GM12878 (cell line): ENCODE measurements at places on chromosomes 4 and X. TPM values are rescaled to one million over a fixed set of nuclear protein-coding genes. Genes with fewer than 3 reads are reported as not detected.

GRCh38 chrX:99933865-99934264, 476.2 kb downstream of the PCDH19 start:
- no peaks in the 10 kb centered on the region for H3K27me3 ChIP-seq
- H3K27ac ChIP-seq, result no peak overlapping the region
- no peak for DNase-seq

Gene ATP2B3
- total RNA-seq, result not detected in 2 replicates

GRCh38 chrX:34866646-34867045, 76.0 kb upstream of the FAM47B start:
- no peaks in the 10 kb centered on the region for H3K27me3 ChIP-seq
- H3K4me1 ChIP-seq, result no peaks in the 10 kb centered on the region
- DNase-seq, result no peak
- H3K27ac ChIP-seq, result no peak overlapping the region
- no peaks in the 10 kb centered on the region for H3K36me3 ChIP-seq

- no peak for DNase-seq
- no peak overlapping the region for H3K27ac ChIP-seq
- H3K27me3 ChIP-seq, result no peaks in the 10 kb centered on the region
- no peaks in the 10 kb centered on the region for H3K36me3 ChIP-seq
- no peaks in the 10 kb centered on the region for H3K4me1 ChIP-seq
Observed at GRCh38 chrX:31258166-31258565, 186.3 kb upstream of the FTHL17 start.

- no peaks in the 10 kb centered on the region; the same call in 1 of the 2 replicates for H3K27me3 ChIP-seq
- DNase-seq, result no peak
- no peaks in the 10 kb centered on the region for H3K4me1 ChIP-seq
- no peak overlapping the region for H3K27ac ChIP-seq
- H3K4me3 ChIP-seq, result no peak overlapping the region
Observed at GRCh38 chrX:39752815-39753214, 344.9 kb downstream of the BCOR start.

Gene OPN1MW2
- not detected in 2 replicates for total RNA-seq

Gene GDPD2
- total RNA-seq, result not detected in 2 replicates

GRCh38 chrX:85828771-85829170, 218.6 kb downstream of the CHM start:
- H3K4me3 ChIP-seq, result no peak overlapping the region
- no peaks in the 10 kb centered on the region for H3K36me3 ChIP-seq
- no peak for DNase-seq
- H3K27ac ChIP-seq, result no peak overlapping the region

Gene CABS1
- total RNA-seq, result not detected in 2 replicates

Gene IDUA
- 5.7 and 7.6 TPM in 2 replicates for total RNA-seq

Gene OTUD6A
- not detected in 2 replicates for total RNA-seq

- no peaks in the 10 kb centered on the region for H3K27me3 ChIP-seq
- H3K36me3 ChIP-seq, result no peaks in the 10 kb centered on the region
- no peak overlapping the region for H3K27ac ChIP-seq
- H3K4me1 ChIP-seq, result no peaks in the 10 kb centered on the region
- H3K4me3 ChIP-seq, result no peak overlapping the region
- no peak for DNase-seq
Observed at GRCh38 chrX:124415115-124415800, 68.9 kb downstream of the SH2D1A start.

DNA sequence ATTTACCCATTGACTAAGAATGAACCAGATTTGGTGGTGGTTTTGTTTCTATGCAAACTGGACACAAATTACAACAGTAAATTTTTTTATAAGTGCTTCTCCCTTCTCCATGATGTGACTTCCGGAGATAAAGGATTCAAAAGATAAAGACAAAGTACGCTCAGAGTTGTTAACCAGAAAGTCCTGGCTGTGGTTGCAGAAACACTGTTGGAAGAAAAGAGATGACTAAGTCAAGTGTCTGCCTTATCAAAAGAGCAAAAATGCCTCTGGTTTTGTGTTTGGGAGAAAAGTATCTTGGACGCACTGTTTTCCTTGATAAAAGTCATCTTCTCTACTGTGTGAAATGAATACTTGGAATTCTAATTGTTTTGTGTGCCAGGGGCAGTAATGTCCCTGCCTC, 213.4 kb downstream of the GC start:
- no peaks in the 10 kb centered on the region for H3K36me3 ChIP-seq
- no peaks in the 10 kb centered on the region for H3K27me3 ChIP-seq
- no peak for DNase-seq
- H3K4me3 ChIP-seq, result no peak overlapping the region
- no peak overlapping the region for H3K27ac ChIP-seq

Gene TGIF2LX
- not detected in 2 replicates for total RNA-seq

- no peaks in the 10 kb centered on the region for H3K27me3 ChIP-seq
- H3K4me3 ChIP-seq, result no peak overlapping the region
- no peak overlapping the region for H3K27ac ChIP-seq
- H3K36me3 ChIP-seq, result no peaks in the 10 kb centered on the region
Observed at GRCh38 chr4:55238407-55238806, 107.6 kb upstream of the SRD5A3 start.

Gene SFRP2
- 0.21 and 0.33 TPM in 2 replicates for total RNA-seq

GRCh38 chrX:130120746-130121504, 10.6 kb upstream of the ELF4 start:
- H3K4me3 ChIP-seq, result peak overlapping the region; percentile 53; the same call in 1 of the 2 replicates
- peaks cover 30% of the 10 kb centered on the region for H3K4me1 ChIP-seq
- DNase-seq, result no peak
- H3K36me3 ChIP-seq, result no peaks in the 10 kb centered on the region

Gene FAM53A
- total RNA-seq, result 0.77 and 0.87 TPM in 2 replicates

Gene IQSEC2
- 0.08 and 0.23 TPM in 2 replicates for total RNA-seq

GRCh38 chr4:109559625-109559982, 442 bp upstream of the MCUB start:
- peak overlapping the region; percentile 87 for H3K27ac ChIP-seq
- no peaks in the 10 kb centered on the region for H3K36me3 ChIP-seq
- H3K4me3 ChIP-seq, result peak overlapping the region; percentile 85
- no peak for DNase-seq
- H3K27me3 ChIP-seq, result no peaks in the 10 kb centered on the region

GRCh38 chr4:1331591-1332353, 15.2 kb upstream of the UVSSA start:
- no peak overlapping the region for H3K4me3 ChIP-seq
- H3K27me3 ChIP-seq, result no peaks in the 10 kb centered on the region
- H3K36me3 ChIP-seq, result peaks cover 3% of the 10 kb centered on the region
- H3K4me1 ChIP-seq, result no peaks in the 10 kb centered on the region

- H3K36me3 ChIP-seq, result no peaks in the 10 kb centered on the region
- DNase-seq, result no peak
- no peaks in the 10 kb centered on the region for H3K4me1 ChIP-seq
- H3K27me3 ChIP-seq, result peaks cover 4% of the 10 kb centered on the region
- no peak overlapping the region for H3K4me3 ChIP-seq
Observed at GRCh38 chrX:129650821-129651510, 3.8 kb downstream of the APLN start.

DNA sequence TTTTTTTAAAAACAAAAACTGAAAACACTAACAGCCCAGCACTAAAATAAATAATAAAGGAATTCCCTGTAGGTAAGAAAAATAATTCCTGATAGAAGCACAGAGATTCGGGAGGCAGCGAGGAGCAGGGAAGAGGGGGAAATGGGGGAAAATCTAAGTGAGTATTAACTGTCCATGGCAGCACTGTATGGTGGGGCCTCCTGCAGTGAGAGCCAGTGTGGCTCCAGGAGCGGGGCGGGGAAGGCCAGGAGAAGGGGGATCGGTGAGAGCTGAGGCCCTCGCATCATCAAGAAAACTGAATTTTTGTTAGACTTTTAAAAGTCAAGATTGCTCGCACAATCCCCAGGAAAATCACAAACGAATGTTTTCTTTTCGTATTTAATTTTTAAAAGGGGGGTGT, 14.1 kb downstream of the RNF212 start:
- no peak overlapping the region for H3K4me3 ChIP-seq
- no peaks in the 10 kb centered on the region for H3K4me1 ChIP-seq
- DNase-seq, result no peak
- H3K27ac ChIP-seq, result no peak overlapping the region
- no peaks in the 10 kb centered on the region for H3K36me3 ChIP-seq
- H3K27me3 ChIP-seq, result no peaks in the 10 kb centered on the region

GRCh38 chrX:68989865-68990606, 161.2 kb downstream of the EFNB1 start:
- no peak overlapping the region for H3K27ac ChIP-seq
- no peak for DNase-seq
- H3K4me3 ChIP-seq, result no peak overlapping the region

DNA sequence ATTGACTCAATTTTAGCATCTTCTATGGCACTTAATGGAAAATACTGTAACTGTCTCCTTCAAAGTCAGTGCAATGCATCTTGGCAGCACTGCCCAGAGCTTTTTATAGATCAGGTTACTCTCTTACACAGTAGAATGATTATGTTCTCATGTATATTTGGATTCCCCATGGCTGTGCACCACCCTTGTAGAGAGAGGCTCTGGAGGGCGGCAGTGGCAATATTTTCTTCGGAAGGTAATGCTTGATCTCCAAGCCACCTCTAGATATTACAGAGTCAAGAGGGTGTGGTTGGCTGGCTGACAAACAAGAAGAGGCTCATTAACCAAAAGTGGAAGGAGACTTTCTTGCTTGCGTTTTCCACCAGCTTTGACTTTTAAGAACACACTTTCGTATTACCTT, 72.8 kb upstream of the ARSJ start:
- no peak overlapping the region for H3K27ac ChIP-seq
- no peaks in the 10 kb centered on the region for H3K36me3 ChIP-seq
- no peak overlapping the region for H3K4me3 ChIP-seq
- no peaks in the 10 kb centered on the region for H3K27me3 ChIP-seq
- no peaks in the 10 kb centered on the region for H3K4me1 ChIP-seq

GRCh38 chr4:150032541-150032940, 45.7 kb upstream of the DCLK2 start:
- DNase-seq, result no peak
- H3K4me3 ChIP-seq, result no peak overlapping the region
- H3K4me1 ChIP-seq, result no peaks in the 10 kb centered on the region
- H3K27ac ChIP-seq, result no peak overlapping the region

DNA sequence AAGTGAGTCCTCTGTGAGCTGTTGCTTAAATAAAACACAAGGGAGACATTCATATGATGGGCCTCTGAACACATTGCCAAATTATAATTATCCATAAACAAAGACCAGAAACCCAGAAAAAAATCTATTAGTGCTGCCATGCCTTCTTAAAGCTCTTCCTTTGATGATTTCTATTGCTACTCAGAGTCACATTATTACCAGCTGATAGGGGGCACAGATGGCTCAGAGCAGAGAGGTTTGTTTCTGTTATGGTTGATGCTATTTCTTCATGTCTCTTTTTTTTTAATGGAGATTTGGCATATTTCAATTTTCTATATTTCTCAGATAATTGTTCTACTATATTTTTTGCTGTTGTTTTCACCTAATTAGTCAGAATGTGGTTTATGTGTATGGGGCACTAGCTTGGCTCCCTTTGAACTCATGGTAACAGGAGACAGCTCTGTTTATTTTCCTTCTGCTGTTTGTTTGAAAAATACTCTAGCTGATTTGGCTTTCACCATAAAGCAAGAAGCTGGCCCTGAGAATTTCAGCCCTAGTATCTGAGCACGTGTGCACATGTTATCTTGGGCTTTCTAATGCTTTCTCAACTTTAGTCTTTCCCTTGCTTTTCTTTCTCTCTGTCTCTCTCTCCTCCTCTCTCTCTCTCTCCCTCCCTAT, 568.8 kb downstream of the PPARGC1A start:
- no peaks in the 10 kb centered on the region for H3K36me3 ChIP-seq
- no peaks in the 10 kb centered on the region for H3K4me1 ChIP-seq
- no peak for DNase-seq
- no peak overlapping the region for H3K4me3 ChIP-seq

DNA sequence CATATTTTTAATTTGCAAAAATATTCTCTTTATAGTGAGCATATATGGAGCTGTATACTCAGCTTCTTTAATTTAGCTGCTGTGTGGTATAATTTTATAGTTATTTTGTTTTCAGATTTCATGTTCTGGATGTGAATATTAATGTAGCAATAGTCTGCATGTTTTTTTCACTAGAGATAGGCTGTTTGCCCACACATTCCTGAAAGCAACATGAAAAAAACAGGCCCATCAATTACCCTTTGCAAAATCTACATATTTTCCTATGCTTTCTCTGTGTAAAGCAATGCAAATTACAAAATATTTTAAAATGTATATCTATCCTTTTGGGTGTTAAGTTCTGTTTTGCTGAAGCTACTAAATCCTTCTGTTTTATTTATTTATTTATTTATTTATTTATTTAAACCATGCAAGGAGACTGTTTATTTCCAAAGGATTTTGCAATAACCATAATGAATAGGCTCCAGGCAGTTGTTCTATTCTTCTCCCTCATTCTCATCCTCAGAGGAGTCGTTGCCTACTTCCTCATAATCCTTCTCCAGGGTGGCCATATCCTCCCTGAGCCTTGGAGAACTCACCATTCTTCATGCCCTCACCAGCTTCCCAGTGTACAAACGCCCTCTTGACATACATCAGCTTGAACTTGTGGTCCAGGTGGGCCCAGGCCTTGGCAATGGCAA, 277.1 kb downstream of the ANKRD50 start:
- no peaks in the 10 kb centered on the region for H3K27me3 ChIP-seq
- no peak for DNase-seq
- no peak overlapping the region for H3K27ac ChIP-seq
- no peak overlapping the region for H3K4me3 ChIP-seq

Gene XG
- not detected in 2 replicates for total RNA-seq
